ENCODE measurements at places on chromosomes 6 and 20. TPM values are rescaled to one million over a fixed set of nuclear protein-coding genes. Genes with fewer than 3 reads are reported as not detected.

Gene ROS1
- 0.19 TPM for polyA plus RNA-seq

Gene PRSS35
- 18.8 TPM for polyA plus RNA-seq

Gene PLEKHG1
- polyA plus RNA-seq = 11.2 TPM

GRCh38 chr20:20395903-20396568 is 28.1 kb downstream of the INSM1 start:
- DNase-seq = no peak

DNA sequence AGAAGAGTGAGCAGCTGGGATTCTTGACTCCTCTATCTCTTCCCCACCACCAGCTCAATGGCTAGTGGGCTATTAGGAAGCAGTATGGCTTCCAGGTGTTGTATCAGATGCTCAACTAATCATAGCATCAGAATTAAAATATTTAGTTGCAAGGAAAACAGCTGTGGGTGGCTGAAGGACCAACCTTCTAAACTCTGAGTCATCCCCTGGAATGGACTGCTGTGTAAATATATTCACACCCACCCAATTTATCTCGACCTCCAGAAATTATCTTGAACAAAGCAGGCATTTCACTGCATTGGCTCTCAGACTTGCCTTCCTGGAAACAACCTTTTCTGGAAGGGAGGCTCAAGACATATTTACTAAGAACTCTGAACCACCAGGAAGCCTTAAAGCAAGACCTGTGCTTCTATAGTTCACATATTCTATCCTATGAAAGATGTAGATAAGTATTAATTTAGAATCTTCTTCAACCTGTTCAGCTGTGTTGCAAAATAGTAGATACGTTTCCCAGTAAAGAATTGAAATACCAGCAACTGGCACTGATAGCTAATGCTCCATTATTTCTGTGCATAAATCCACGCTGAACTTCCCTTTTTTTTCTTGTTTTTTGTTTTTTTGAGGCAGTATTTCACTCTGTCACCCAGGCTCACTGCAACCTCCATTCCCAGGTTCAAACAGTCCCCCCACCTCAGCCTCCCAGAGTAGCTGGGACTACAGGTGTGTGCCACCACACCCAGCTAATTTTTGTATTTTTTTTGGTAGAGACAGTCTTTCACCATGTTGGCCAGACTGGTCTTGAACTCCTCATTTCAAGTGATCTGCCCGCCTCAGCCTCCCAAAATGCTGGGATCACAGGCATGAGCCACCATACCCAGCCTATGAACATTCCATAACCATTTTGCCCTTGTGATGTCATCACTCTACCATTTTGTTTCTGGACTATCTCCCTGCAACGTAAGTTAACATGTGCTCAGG is 56.9 kb upstream of the CD2AP start:
- no peak for DNase-seq

DNA sequence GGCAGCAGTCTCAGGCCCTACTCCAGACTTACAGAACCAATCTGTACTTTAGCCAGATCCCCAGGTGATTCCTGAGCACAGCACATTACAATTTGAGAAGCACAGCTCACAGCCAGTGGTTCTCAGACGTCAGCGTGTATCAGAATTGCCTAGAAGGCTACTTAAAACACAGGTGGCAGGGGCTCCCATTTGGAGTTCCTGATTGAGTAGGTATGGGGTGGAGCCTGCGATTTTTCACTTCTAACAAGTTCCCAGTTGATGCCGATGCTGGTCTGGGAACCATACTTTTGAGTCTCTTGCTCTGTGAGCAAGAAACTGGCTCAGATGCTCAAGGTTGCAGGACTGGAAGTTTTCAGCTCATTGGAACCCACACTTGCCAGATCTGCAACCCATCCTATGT is 89.5 kb downstream of the ZFP64 start:
- no peak for DNase-seq

- DNase-seq = no peak
These were observed 837 bp upstream of the MAD2L1BP start for GRCh38 chr6:43634702-43635303.

DNA sequence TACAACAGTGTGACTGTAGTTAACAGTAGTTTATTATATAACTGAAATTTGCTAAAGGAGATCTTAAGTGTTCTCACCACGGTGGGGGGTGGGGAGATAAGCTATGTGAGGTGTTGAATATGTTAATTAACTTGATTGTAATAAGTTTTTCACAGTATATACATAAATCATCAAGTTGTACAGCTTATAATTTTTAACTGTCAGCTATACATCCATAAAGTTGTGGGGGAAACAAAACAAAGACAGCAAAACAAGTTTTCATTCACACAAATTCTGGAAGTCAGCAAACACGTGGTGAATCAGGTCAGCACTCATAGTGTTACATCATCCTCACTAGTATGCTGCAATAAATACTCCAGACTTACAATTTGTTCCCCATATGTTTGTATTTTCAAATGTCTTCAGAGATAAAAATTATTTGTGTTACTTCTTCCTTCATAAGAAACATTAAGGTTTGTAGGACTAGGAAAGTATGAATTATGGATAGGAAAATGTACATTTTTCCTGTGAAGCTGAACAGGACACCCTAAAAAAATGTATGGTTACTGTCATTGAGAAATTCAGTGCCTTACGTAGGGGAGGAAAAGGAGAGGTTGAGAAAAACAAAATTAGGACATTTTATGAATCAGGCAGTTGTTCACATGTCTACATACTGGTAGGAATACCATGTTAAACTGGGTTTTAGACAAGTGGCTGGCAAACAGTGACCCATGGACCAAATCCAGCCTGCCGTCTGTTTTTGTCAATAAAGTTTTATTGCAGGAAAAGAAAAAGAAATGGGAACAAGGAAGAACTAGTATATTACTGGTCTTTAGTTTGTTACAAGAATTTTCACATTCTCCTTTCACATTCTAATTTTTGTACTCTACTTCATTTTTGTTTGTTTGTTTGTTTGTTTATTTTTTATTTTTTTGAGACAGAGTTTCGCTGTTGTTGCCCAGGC is 6.0 kb downstream of the SUMO4 start:
- DNase-seq = no peak

GRCh38 chr6:32945108-32945760 is 4.4 kb upstream of the HLA-DMB start:
- DNase-seq = no peak

GRCh38 chr20:2507875-2508630 is 662 bp downstream of the ZNF343 start:
- DNase-seq = no peak

GRCh38 chr6:44135173-44135758 is 7.9 kb downstream of the TMEM63B start:
- no peak for DNase-seq

DNA sequence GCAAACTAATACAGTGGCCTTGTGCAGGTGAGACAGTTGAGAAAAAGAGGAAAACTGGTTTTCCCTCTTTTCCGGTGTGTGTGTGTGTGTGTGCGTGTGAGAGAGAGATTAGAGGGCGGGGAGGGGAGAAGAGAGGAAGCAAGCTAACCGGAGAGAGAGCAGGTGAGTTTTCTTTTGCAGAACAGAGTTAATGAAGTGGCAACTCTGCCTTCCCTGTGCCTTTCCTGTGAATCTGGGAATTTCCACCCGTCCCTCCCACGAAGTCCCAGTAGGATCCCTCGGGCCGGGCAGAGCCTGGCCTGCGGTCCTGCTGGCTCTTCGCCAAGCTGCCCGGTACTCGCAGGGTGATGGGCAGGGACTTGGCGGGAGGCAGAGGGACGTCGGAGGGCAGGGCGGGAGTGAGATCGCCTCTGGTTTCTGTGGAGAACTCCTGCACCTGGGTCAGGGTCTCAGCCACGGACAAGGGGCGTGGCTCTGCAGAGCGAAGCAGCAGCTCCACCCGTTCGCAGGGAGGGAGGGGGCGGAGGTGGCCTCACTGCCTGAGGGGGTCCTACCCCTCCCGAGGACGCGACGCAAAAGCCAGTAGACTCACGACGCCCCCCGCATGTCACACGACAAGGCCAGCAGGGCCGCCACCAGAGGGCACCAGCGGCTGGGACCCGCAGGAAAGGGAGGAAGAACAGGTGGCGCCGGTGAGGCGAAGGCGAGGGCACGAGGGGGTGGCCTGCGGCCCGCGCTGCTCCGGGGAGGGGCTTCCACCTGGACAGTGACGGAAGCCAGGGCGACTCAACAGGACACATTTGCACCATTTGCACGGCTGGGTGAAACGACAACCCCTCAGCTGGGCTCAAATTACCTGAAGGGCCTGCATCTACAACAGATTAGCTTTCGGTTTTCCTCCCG is 51.2 kb upstream of the RNF182 start:
- no peak for DNase-seq
